ENCODE measurements at places on chromosomes 16 and 17.

DNA sequence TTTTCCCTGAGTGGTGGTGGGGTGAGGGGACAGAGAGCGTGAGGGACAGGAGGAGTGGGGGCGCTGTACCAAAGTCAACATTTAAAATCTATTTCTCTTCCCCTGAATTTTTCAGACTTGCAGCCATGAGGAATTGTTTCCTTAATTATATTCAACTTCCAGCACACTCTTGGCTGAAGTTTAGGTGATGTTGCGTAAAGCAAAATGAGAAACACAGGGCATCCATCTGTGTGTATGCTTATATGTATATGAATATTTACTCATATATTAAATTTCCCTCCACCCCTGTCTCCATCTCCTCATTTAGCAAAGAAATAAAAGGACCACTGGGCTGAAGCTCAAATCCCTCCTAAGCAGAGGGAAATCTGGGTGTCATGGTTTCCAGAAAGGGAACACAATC, 218.1 kb downstream of the XYLT1 start:
- no peak for DNase-seq

GRCh38 chr17:42673885-42674754, 2.7 kb downstream of the PLEKHH3 start:
- DNase-seq = no peak

- DNase-seq = no peak
Measured at GRCh38 chr17:60065867-60066266, 12.9 kb downstream of the HEATR6 start.

GRCh38 chr17:34024386-34024785, 230.7 kb upstream of the CCL2 start:
- DNase-seq = no peak

- no peak for DNase-seq
Measured at GRCh38 chr17:82412535-82413520, 5.3 kb upstream of the HEXD start.

- no peak for DNase-seq
Measured at GRCh38 chr17:46930051-46930450, 7.1 kb downstream of the GOSR2 start.

DNA sequence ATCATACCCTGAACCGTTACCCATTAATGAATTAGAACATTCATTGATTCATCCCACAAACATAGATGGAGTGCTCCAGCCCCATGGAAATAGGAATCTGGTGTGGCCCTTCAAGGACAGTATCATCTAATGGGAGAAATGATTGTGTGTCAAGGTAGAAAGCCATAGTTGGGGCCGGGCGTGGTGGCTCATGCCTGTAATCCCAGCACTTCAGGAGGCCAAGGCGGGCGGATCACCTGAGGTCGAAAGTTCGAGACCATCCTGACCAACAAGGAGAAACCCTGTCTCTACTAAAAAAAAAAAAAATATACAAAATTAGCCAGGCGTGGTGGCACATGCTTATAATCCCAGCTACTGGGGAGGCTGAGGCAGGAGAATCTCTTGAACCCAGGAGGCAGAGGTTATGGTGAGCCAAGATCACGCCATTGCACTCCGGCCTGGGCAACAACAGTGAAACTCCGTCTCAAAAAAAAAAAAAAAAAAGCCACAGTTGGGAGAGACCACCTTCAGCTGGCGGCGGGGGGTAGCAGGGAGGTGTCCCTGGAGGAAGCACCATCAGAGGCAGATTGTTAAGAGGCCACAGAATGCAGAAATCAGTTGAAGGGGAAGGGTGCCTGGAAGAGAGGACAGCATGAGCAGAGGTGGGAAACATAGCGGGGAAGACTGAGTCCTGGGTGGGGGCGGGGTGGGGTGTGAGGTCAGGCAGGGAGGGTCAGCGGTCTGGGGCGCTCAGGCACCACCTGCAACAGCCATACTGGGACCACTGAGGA, 60.0 kb downstream of the USP22 start:
- no peak for DNase-seq

Data from activated T-cell treated with anti-CD3 and anti-CD28 coated beads for 4 hours (primary cell).